Femur (tissue), 1 donor: ENCODE measurements at places on chromosomes 2 and 18.

DNA sequence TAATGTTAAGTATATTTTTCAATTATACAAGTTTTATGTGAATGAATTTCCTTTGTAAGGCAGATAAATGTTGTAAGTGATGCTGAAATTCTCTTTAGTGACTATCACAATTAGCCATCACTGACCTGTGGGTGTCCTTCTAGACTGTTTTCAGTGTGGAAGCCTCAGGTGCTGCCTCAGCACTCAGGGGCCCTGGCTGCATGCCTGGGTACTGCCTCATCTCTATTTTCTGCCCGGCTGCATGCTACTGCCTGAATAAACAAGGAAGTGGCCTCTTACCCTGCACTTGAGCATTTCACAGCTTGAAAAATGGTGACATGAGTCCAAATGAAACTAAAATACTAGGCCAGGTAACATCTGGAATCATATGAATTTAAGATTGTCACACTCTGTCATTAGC lies 787.6 kb upstream of the SALL3 start:
- peak; percentile 31 for DNase-seq

- DNase-seq = peak; percentile 76
Measured at GRCh38 chr18:48222118-48222517, 187.1 kb downstream of the ZBTB7C start.

DNA sequence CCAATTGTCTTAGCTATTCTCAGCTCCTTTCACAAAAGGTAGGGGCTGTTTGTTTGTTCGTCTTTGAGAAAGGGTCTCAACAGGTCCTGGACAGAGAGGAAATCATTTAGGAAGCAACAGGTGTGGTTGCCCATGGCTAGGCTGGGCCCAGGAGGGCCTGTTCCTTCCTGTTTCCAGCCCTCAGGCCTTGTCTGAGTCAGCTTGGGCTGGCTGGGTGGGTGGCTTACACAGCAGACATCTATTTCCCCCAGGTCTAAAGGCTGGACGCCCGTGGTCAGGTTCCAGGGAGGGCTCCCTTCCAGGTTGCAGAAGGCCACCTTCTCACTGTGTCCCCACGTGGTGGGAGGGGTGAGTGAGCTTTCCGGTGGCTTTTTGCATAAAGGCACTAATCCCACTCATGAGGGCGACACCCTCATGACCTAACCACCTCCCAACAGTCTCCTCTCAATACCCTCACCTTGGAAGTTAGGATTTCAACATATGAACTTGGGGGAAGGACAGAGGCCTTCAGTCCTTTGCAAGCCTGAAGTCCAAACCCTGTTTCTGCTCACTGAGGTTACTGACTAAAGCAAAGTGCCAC lies 45.5 kb downstream of the ARHGEF4 start:
- no peak for DNase-seq

GRCh38 chr2:237955640-237956401 lies 11.0 kb upstream of the UBE2F start:
- no peak for DNase-seq

GRCh38 chr18:78805840-78806239 lies 173.8 kb upstream of the SALL3 start:
- no peak for DNase-seq

DNA sequence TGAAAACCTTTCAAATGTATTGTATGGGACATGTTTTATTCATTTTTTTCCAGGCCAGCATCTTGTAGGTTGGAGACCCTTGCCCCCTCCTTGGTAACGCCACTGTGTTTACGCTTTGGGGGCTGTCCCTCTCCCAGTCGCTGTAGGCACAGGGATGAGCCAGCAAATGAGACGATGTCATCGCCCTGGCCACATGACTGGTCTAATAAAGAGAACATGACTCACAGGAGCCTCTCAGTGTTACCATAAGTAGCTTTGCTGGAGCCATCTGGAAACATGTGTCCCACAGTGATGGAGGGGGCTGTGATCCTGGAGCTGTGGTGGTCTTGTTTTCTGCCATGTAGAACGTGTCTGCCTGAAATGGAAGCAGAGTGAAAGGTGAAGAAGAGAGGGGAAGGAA lies 78.9 kb downstream of the CD8B2 start:
- DNase-seq = peak; percentile 45

- no peak for DNase-seq
Measured at GRCh38 chr2:32136097-32136496, 29.6 kb upstream of the SLC30A6 start.

GRCh38 chr2:191262436-191262835 lies 17.2 kb downstream of the MYO1B start:
- no peak for DNase-seq

DNA sequence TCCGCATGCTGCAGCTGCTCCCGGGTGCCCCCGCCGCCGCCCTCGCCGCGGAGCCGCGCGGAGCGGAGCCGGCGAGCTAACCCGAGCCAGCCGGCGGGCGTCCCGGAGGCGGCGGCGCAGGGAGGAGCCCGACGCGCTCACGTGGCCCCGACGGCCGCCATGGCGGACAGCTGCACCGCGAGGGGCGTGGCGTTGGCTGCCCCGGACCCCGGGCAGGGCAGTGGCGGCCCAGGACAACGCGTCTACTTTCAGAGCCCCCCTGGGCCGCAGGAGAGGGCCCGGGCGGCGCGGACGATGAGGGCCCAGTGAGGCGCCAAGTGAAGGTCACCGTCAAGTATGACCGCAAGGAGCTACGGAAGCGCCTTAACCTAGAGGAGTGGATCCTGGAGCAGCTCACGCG lies 30.0 kb upstream of the CCNYL1 start:
- DNase-seq = no peak

DNA sequence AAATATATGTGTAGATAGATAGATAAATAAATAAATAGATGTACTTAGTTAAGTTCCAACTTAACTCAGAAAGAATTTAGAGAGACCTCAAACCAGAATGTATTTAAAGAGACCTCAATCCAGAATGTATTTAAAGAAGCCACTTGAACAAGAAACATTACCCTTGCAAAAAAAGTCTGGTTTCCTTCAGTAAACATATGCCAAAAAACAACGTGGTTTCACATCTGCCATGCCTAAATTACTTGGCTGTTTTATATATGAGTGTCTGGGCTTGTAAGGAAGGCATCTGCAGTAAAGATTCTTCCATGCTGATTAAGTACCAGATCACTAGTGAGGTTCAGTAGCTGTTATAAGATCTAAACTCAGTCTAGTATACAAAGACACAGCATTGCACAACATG lies 29.1 kb upstream of the RPE start:
- no peak for DNase-seq

- DNase-seq = no peak
Measured at GRCh38 chr2:220300806-220301205, 673.4 kb downstream of the SLC4A3 start.

GRCh38 chr2:19576411-19576810 lies 218.0 kb upstream of the OSR1 start:
- DNase-seq = no peak

DNA sequence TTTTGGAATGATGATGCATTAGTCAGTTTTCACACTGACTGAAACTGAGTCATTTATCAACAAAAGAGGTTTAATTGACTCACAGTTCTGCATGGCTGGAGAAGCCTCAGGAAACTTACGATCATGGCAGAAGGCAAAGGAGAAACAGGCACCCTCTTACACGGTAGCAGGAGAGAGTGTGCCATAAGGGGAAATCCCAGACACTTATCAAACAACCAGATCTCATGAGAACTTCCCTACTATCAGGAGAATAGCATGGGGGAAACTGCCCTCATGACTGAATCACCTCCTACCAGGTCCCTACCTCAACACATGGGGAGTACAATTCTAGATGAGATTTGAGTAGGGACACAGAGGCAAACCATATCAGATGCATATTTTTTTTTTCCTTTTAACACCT lies 504.5 kb upstream of the VRK2 start:
- DNase-seq = no peak

GRCh38 chr2:151733771-151734672 lies at the start of gene NEB:
TSS of gene NEB (minus strand) at chr2:151734476. CDS start at chr2:151733156, 1,320 bp downstream.
- peak; percentile 31 for DNase-seq

- DNase-seq = peak; percentile 84
Measured at GRCh38 chr2:235595422-235596010, 101.7 kb downstream of the AGAP1 start.

DNA sequence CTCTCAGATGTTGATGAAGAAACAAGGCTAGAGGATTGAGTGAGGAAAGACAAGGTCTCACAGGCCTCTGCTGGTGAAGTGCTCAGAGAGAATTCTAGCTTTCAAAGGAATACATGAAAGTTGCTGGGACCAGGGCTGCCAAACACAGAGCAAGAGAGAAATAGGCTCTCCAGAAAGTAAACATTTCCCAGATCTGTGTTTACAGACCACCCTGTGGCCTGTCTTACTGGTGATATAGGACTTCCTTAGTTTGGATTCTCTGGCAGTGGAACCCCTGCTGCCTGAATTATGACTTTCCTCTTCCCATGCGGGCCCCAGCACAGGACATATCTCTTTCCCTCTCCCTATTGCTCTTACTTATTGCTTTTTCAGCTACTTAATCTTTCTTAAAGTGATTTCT lies 64.5 kb downstream of the TACR1 start:
- DNase-seq = no peak

DNA sequence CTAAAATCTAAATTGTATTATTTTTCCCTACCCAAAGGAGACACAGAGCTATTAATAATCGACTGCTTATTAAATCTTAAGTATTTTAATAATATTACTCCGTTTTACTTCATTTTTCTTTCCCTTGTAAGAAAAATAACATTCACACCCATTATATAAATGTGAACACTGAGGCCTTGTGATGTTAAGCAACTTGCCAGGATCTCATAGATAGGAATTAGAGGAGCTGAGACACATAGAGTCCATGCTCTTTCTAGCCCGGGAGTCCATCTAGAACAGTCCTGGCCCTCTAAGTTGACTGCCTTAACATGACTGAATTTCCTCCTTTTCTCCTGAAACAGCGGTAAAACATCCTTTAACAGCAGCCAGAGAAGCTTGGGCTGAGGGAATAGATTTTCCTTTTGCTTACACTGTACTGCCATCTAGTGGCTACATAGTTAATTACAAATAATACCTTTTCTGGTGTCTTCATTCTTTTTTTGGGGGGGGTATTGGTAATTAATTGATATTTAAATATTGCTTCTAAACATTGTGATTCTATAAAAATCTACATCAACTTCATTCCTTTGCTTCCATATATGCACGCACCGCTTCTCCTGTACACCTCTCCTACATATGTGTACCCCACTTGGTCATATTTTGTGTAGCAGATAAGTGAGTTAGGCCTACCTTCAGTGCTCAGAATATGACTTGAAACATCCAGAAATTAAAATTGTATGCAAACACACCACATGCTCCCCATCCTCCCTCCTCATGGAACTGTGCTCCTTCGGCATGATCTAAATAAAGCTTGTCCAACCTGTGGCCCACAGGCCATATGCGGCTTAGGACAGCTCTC lies 125.8 kb upstream of the HNMT start:
- DNase-seq = peak; percentile 40

DNA sequence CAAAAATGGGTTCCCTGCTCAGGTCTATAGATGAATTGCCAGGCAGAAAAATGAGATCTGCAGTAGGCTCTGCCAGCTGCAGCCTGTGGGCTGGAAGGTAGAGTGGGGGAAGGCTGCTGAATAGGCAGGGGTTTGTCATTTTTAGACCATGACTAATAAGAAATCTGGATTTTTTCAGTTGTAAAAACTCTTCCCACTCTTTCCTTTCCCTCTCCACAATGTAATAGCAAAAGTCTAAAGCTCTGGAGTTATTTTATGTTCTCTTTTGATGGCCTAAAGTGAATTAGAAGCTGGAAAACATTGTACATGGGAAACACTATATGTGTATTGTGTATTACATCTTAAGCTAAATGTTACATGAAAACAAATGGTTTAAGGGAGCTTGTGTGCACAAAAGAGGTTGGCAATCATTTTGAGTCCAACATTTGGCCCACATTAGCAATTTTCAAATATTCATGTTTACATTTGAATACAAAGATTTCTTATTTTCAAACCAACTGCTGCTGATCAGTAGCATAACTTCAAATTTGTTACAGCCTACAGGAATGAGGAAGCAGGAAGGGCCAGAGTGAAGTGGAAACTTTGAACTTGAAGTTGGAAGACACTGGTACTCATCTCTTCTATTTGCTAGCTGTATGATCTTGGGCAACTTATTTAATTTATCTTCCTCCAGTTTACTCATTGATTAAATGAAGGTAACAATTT lies 407.1 kb downstream of the SLC4A3 start:
- peak; percentile 28 for DNase-seq

GRCh38 chr18:48162956-48163737 lies 232.7 kb upstream of the SMAD2 start:
- DNase-seq = peak; percentile 60

GRCh38 chr2:32862269-32863055 lies 84.3 kb upstream of the LTBP1 start:
- DNase-seq = no peak

- DNase-seq = no peak
Measured at GRCh38 chr2:220033546-220033945, 406.1 kb downstream of the SLC4A3 start.

DNA sequence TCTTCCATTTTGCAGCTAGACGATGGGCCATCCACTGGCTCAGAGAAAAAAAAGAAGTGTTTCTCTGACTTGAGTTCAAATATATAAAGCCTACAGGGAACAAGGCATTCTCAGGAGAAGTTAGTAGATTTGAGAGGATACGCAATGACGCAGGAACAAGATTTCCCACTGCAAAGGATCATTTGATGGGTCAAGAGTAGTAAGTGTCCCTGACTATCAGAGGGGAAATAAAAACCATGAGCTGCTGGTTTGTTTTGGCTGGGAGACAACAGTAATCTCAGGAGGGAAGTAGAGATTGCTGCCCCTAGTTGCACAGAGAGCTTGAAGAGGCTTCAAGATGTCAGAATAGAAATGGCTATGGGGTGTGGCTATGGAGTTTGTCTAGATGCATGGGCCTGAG lies 22.3 kb upstream of the MYO1B start:
- no peak for DNase-seq

DNA sequence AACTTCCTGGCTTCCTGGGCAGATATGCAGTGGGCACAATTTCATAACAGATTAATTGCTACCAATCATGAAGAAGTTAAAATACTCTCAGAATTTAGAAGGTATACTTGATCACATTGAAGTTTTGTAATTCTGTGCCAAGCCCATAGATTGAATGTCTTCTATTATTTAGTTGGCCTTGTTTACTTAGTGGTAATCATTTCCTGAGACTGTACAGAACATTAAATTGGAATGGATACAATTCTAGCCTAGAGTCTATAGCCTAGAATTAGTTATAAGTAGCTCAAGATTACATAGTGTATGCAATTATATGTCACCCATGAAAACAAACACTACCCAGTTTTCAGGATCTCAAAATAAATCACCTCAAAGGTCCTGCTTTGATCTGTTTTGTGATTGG lies 615.8 kb downstream of the XIRP2 start:
- DNase-seq = no peak

- no peak for DNase-seq
Measured at GRCh38 chr2:20327370-20327769, 23.3 kb downstream of the PUM2 start.

GRCh38 chr2:133286326-133286922 lies 281.8 kb downstream of the NCKAP5 start:
- no peak for DNase-seq
